CD4-positive, alpha-beta T cell treated with Interleukin-17A for 4 hours (primary cell): ENCODE measurements at places on chromosomes 16 and 17.

DNA sequence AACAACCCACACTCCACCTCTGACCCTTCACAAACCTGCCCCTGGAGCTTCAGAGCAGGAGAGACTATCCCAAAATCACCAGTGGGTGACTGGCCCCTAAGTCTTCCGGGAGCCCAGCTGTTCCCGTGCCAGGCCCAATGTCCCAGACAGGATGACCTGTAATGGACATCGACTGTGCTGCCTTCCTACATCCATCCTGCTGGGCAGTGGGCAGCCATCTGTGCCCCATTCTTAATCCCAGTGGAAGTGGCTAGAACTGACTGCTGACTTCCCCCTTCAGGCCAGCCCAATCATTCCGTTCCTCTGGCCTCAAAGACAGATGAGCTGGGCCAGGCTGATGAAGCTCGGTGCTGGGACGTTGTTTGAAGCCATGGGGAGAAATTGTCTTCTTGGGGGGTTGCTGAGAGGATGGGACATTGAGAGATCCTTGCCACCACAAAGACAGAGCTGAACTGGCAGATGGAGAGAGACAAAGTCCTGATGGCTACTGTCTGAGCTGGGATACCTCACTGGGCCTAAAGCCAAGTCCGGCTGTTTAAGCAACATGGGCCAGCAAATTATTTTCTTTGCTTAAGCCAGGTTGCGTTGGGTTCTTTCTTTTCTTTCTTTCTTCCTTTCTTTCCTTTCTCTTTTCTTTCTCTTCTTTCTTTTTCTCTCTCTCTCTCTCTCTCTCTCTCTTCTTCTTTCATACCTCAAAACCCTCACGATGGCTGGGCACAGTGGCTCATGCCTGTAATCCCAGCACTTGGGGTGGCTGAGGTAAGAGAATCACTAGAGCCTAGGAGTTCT is 17.9 kb upstream of the ALOX15B start:
- DNase-seq: no peak

DNA sequence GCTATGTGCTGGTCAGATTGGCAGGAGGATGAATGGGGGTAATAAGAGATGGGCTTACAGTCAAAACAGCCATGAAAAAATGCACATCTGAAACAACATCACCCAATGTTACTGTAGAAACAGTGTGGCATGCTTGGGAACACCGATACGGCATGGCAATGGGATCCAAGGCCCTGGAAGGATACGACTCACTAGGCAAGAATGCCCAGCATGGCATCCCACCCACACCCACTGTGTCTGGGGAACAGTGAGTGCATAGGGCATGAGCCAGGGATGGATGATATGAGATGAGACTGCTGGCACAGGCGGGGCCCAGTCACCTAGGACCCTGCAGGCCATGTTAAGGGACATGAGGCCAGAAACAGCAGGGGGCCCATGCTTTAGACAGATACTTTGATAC is 11.5 kb downstream of the TRIM25 start:
- DNase-seq: no peak

- DNase-seq: no peak
Observed at GRCh38 chr16:66427871-66428681, 981 bp downstream of the BEAN1 start.

- no peak for DNase-seq
Observed at GRCh38 chr17:39608142-39608981, 642 bp upstream of the NEUROD2 start.

GRCh38 chr16:31260136-31260931 is 559 bp downstream of the ITGAM start:
- no peak for DNase-seq

DNA sequence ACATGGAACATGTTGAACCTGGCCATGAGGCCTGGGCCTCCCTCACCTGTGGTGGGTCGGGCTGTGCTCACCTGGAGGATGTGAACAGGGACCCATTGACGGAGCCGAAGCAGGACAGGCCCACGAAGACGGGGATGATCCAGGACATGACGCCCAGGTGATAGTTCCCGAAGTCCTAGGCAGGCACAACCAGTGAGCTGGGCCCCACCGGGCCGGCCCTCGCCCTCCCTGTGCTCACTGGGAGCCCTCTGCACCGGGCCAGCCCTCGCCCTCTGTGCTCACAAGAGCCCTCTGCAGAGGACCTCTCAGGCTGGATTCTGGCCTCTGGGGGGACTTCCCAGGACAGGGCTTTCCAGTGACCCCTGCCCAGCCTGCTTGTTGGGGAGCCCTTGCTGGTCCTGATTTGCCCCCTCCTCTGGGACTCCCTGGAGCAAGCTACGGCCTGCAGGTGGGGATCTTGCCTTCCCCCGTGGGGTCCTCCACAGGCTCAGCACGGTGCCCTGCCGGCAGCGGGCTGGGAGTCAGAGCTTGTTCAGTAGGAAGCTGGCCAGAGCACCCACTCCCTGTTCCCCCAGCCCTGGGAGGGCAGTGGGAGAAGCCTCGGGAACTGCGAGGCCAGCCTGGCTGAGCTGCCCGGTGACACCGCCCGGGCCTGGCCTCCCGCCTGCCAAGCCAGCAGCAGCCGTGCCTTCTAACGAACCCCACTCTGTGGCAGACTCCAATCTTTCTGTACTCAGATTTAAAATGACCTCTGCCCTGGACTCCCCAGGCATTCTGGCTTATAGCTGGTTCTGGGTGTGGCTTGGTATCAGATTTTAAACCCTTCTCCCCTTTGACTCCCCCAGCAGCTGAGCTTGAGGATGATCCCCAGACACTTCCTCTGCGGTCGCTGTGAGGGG is 30.4 kb downstream of the SLC7A5 start:
- DNase-seq: no peak

DNA sequence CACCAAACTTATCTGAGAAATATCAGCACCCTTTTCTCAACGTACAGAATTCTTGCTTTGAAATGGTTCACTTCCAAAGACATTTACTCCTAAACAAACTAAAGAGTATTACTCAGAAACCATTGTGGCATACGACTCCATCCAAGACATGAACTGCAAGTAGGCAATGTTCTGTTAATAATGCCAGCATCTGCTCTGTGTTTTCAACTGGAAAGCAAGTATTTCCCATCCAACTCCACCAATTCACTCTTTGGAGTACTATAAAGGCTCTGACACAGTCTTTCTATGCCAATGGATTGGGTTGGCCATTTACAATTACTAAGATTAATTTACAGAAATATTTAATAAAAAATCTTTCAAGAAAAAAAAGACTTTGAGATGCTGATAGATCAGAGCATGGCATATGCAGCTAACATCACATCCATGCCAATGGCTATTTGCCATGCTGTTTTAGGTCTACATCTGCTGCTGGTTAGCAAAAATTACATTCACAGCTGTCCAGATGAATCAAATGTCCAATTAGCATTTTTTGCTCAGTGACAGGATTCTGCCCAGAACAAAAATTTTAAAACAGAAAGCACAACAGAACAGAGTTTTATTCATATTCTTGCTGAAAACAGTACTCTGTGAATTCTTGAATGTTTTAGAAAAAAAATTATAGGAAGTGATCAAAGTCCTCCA is 65.9 kb upstream of the HLF start:
- no peak for DNase-seq
